SK-MEL-5 (cell line): ENCODE measurements at places on chromosomes 7 and 10. TPM values are rescaled to one million over a fixed set of nuclear protein-coding genes. Genes with fewer than 3 reads are reported as not detected.

Gene TAC1
- 1.2 TPM in 1 of 2 replicates, not detected in the other for total RNA-seq

Gene CYP2C8
- not detected in 2 replicates for total RNA-seq

Gene CALN1
- total RNA-seq: 0.59 TPM in 1 of 2 replicates, not detected in the other

Gene H2AZ2
- total RNA-seq: 238 TPM in 2 replicates

Gene TMEM176A
- not detected in 2 replicates for total RNA-seq

DNA sequence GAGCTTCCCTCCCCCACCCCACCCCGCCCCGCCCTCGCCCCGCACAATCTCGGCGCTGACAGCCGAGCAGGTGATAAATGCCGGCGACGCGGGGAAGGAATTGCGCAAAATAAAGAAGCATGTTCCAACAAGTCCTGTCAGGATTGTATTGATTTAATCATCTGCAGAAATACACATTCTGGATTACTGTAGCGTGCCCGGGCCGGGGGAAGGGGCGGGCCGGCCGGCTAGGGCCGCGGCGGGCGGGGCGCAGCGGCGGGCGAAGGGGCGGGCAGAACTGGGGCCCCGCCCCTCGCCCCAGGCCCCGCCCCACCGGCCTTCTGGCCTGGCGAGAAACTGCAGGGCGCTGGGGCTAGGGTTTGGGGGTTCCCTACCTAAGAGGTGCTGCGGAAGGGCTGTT lies 88.9 kb upstream of the PAX2 start:
- DNase-seq: no peak

GRCh38 chr7:105863876-105864275 lies 12.5 kb downstream of the ATXN7L1 start:
- DNase-seq: no peak

GRCh38 chr7:74590813-74591212 lies 66.7 kb upstream of the GTF2I start:
- no peak for DNase-seq

GRCh38 chr10:48224979-48225560 lies 49.4 kb downstream of the FRMPD2 start:
- DNase-seq: no peak
